MG63 (cell line): ENCODE measurements at places on chromosomes 16 and 17. TPM values are rescaled to one million over a fixed set of nuclear protein-coding genes. Genes with fewer than 3 reads are reported as not detected.

Gene DNAJA3
- 125 and 127 TPM in 2 replicates for total RNA-seq

Gene NFE2L1
- 33.6 and 47.7 TPM in 2 replicates for total RNA-seq

Gene CCL4L2
- total RNA-seq = not detected in 2 replicates

Gene MCRIP2
- total RNA-seq = 22.2 and 50.3 TPM in 2 replicates

Gene NRN1L
- not detected in 2 replicates for total RNA-seq

Gene SLFN11
- 22.8 and 25.1 TPM in 2 replicates for total RNA-seq

Gene DHX40
- total RNA-seq = 45.1 and 131 TPM in 2 replicates

Gene ERI2
- 14.1 and 24.4 TPM in 2 replicates for total RNA-seq

Gene PRAC1
- not detected in 2 replicates for total RNA-seq

Gene SOX15
- total RNA-seq = 0.23 TPM in 1 of 2 replicates, not detected in the other

Gene HS3ST3B1
- total RNA-seq = 0.27 and 0.49 TPM in 2 replicates

Gene UMOD
- total RNA-seq = not detected in 2 replicates

Gene OTOP3
- not detected in 2 replicates for total RNA-seq

Gene SLC12A3
- not detected in 2 replicates for total RNA-seq

Gene C17orf50
- not detected in 2 replicates for total RNA-seq

Gene TEX14
- 0.03 TPM in 1 of 2 replicates, not detected in the other for total RNA-seq

Gene KRT23
- 0.07 TPM in 1 of 2 replicates, not detected in the other for total RNA-seq

Gene GDPD3
- total RNA-seq = 0.43 TPM in 1 of 2 replicates, not detected in the other

Gene MYH3
- total RNA-seq = 0.02 and 1.2 TPM in 2 replicates

Gene CAPNS2
- not detected in 2 replicates for total RNA-seq

Gene SCPEP1
- 55.6 and 96.0 TPM in 2 replicates for total RNA-seq
